ENCODE measurements at places on chromosomes 16 and 17.

GRCh38 chr17:78583091-78583490 lies 5.9 kb upstream of the DNAH17 start:
- no peak for DNase-seq

DNA sequence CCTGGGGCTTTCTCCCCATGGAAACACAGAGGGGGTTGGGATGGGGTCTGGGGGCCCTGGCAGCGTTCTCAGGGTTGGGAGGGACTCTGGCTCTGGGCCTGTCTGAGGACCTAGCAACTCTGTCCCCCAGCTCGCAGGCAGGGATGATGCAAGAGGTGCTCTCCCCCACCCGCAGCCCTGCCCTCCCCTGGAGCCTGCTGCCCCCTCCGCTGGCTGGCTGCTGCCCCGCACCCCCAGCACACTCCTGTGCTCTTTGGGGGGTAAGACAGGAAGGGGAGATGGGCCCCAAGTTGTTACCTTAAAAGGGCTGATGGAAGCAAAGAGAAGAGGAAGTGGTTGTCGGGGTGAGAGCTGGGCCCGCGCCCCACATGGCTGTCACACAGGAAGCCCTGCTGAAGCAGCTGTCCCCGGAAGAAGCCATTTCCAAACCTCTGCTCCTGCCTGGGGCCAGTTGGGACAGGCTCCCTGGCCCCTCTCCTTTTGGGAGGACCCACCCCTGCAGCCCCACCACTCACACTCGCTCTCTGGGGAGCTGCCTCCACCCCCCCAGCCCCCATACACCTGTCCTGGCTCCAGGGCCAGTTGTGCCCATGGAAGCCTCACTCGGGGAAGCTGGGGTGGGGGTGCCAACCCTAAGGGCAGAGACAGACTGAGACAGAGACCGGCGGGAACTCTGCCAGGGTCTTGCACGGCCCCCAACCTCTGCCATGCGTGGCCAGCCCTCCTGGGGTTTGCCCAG lies 2.5 kb downstream of the CORO1A start:
- DNase-seq, result no peak

- no peak for DNase-seq
Observed at GRCh38 chr17:38690386-38690785, 14.7 kb upstream of the MLLT6 start.

DNA sequence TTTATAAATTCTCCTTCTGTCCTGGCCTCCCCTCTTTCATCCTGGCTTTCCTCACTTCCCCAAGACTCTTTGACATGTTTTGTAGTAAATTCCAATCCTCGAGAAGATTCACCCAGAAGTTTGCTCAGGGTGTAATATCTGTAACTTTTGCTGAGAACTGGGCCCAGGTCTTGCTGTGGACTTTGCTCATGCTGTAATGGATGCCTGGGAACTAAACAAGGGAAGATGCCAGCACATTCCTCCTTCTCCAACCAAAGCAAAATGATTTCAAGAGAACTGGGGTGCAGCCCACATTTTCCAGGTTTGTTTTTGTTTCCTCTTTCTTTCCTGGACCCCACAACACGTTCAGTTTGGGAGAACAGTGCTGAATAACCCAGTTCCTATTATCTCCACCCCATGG lies 6.6 kb upstream of the SALL1 start:
- DNase-seq, result no peak

- DNase-seq, result no peak
Observed at GRCh38 chr16:56971768-56972043, 10.0 kb downstream of the CETP start.

DNA sequence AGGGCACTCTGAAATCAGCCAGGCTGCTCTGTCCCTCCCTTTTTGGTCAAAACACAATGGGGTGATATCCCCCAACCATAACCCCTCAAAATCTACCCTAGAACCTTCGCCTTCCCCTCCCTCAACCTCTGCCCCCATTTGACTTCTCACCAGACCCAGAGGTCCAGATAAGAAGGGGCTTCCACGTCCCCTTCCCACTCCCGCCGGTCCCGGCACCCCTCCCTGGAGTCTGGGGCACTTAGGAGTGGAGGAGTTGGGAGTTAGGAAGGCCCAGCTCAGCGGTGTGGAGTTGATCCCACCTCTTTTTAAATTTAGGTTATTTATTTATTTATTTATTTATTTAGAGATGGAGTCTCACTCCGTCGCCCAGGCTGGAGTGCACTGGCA lies 619 bp upstream of the TMEM92 start:
- DNase-seq, result no peak

DNA sequence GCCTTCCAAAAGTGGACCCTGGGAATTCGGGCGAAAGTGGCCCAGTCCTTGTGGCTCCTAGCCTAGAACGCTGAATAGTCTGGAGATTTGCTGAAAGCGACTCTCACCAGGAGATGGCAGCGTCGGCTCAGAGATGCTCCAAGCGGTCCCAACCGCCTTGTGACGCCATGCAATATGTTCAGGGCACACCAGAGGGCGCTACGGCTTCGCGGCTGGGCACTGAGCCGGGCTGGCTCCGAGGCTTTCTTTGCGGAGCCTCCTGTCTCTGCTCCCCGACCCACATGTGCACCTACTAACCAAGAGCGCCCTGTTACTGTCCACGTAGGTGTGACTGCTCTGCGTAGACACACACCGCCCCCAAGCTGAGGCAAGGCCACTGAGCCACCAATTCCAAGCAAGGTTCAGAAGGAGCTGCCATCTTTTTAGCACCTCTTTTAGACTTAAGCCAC lies 36.9 kb downstream of the SYCE1L start:
- peak; percentile 59 for DNase-seq

GRCh38 chr17:55037828-55038227 lies 69.3 kb downstream of the STXBP4 start:
- no peak for DNase-seq

- DNase-seq, result no peak
Observed at GRCh38 chr17:57772774-57773173, 27.7 kb upstream of the CCDC182 start.

Measured in left renal pelvis (tissue), 4 donors.